ENCODE measurements at places on chromosomes 5 and 9.

GRCh38 chr5:74736759-74737158 lies 30.2 kb downstream of the GFM2 start:
- DNase-seq, result no peak

DNA sequence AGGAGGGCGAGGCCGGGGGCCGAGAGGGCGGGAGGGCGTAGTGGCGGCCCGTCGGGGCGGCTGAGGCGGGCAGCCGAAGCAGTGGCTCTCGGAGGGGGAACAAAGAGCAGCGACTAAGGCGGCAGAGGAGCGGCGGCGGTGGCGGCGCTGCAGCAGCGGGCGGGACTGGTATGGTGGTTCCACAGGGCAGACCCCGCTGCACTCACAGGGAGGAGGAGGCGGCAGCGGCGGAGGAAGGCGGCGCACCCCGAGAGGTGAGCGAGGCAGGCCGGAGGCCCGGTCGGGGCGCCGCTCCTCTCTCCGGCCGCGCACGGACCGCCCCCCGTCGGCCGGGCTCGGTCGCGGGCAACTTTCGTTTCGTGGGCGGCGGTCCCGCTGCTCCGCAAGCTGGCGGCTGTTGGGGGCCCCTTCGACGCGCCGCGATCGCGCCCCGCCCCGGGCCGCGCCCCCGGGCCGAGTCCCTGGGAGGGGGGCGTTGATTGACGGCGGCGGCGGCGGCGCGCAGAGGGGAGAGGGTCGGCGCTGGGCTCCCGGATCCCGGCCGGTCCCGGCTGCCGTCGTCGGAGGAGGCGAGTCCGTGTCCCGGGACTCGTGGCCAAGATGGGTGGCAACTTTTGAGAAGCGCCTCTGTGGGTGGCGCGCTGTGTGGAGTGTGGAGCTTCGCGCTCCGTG lies 467 bp downstream of the CNOT6 start:
- DNase-seq, result no peak

GRCh38 chr5:85545129-85545528 lies 1072.6 kb upstream of the COX7C start:
- DNase-seq, result no peak

DNA sequence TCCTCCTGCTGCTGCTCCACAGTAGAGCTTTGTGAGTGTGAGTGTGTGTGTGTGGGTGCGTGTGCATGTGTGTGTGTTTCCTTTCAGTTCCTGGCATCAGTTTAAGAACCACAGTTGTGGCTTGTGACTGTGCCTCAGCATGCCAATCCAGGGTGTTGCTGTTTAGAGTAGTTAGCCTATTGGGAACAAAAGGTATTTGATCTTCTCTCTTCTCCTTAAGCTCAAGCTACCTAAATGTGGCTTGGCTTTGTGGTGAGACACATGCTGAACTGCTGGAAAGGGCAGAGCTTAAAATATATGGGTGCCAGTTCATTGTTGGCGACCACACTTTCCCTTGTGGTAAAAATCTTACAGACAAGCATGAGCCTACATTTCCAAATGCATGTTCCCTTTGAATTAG lies 116.6 kb upstream of the BNC2 start:
- no peak for DNase-seq

DNA sequence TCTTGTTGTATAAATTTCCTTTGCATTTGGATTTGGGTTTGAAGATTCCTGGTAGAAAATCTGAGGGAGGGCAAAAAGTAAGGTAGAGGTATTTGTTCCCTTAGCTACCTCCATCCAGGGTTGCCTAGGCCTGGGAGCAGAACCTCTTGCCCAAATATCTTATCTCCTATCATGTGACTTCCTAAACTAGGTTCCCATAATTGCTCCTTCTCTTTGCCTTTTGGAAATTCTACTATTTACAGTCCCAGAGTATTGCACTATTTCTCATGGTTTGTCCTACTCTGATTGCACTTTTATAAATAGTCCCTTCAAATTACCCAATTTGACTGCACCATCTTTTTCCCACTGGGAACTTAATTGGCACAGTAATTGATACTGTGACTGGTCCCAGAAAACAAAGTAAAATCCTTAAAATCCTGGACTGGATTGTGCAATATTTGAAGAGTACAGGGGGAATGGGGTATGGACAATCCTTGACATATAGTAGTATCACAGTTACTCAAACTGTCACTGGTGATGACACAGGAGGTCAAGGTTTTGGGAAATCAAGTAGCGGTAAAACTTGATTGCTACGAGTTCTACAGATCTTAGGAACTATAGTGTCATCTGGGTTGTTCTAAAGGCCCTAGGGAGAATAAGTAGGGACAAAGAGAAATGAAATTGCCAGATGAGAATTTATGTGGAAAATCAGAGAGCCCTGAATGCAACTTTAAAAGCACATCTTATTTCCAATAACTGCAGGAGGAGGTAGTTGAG lies 31.5 kb upstream of the TMED7 start:
- DNase-seq, result no peak

DNA sequence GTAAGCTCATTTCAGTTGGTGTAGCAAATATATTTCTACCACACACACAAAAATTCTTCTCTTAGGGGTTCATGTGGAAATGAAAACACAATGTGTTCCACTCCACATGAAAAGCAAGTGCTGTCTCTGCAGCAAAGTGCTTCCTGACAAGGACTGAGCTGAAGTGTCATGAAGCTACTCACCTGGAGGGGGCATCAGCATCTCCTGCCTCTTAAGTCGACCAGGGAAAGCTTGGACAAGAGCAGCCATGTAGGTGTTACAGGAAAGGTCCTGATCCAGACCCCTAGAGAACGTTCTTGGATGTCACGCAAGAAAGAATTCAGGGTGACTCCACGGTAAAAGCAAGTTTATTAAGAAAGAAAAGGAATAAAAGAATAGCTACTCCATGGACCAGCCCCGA lies 62.8 kb downstream of the SV2C start:
- no peak for DNase-seq

- no peak for DNase-seq
Measured at GRCh38 chr5:143426437-143426991, 23.0 kb upstream of the NR3C1 start.

GRCh38 chr9:4815381-4815956 lies 22.7 kb downstream of the RCL1 start:
- DNase-seq, result no peak

DNA sequence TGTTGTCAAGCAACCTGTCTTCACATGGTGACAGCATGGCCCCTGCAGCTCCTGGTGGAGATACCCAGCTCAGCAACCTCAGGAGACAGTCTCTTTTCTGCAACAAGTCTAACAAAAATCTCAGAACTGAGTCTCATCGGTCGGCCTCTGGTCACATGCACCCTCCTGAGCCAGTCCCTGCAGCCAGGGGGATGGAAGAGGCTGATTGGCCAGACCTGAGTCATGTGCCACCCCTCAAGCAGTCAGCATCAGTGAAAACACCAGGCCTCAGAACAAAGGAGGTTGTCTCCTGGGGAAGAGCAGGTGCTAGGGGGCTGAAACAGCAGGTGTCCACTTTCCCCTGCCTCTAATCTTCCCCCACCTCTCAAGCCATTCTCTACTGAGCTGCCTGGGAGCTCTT lies 54.4 kb downstream of the SMIM23 start:
- DNase-seq, result no peak

DNA sequence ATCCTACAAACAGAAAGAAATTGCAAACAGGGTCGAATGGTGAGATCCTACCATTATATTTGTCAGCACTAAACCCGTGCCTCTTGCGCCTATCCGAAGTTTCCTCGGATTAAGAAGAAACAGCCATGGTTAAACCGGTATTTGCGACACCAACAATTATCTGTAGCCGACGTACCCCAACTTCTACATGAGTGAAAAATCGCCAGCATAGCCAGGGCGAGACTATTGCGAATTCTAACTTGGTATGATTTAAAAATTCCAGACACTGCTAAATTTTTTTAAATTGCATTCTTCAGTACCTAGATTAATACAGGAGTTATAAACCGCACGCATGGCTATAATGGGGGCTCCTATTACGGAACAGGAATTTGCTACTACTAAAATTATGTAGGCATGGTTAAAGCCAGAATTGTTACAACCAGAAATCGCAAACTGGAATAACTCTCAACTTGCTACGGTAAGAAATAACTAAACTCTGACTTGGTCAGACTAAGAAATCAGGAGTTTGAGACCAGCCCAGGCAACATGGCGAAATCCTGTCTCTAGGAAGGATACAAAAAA lies 25.3 kb upstream of the ANXA2R start:
- DNase-seq, result no peak

- no peak for DNase-seq
Measured at GRCh38 chr9:68530618-68531017, 10.1 kb downstream of the TMEM252 start.

GRCh38 chr5:69007726-69008368 lies 86.0 kb upstream of the SLC30A5 start:
- peak; percentile 72 for DNase-seq

- DNase-seq, result no peak
Measured at GRCh38 chr9:14165376-14166035, 148.4 kb downstream of the NFIB start.

- no peak for DNase-seq
Measured at GRCh38 chr5:135032999-135033861, 798 bp downstream of the PITX1 start.

- DNase-seq, result no peak
Measured at GRCh38 chr5:153756540-153756939, 266.1 kb downstream of the GRIA1 start.

DNA sequence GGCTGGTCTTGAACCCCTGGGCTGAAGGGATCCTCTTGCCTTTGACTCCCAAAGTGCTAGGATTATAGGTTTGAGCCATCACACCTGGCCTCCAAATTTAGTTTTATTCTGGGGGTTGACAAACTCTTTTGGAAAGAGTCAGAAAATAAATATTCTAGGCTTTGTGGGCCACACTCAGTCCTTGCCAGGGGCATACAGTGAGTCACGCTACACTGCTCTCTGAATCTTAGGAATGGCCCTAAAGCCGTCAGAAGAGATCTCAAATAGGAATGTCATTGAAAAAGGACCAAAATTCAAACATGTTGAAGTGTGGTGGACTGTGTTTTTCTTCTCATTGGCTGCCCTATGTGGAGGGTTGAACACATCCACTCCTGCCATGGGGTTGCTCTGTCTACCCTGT lies 127.7 kb upstream of the BASP1 start:
- DNase-seq, result no peak

- DNase-seq, result no peak
Measured at GRCh38 chr5:9115093-9115492, 430.8 kb downstream of the SEMA5A start.

DNA sequence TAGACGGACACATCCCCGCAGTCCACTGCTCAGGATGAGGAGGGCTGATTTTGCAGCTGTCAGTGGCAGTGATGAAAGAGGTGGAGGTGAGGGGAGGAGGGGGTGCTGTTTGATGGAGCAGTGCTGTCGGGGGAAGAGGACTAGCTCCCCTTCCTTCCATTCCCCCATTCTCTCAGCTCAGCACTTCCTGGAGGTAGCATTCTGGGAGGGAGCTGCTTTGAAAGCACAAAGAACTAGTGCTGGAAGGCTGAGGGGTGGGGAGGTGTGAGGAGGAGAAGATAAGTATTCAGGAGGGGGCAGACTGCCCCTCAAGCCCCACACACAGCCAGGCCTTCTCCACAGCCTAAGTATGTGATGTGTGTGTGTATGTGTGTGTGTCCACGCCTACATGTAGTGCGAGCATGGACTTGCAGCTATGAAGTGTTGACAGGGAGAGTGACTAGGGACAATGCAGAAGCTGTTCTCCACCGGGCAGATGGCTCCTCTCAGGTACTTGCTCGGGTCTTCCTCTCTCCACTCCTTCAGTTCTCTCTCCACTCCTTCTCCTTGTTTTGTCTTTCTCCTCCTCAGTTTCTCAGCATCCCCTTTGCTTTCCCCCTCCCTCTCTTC lies 65.5 kb upstream of the HSPA9 start:
- DNase-seq, result no peak

DNA sequence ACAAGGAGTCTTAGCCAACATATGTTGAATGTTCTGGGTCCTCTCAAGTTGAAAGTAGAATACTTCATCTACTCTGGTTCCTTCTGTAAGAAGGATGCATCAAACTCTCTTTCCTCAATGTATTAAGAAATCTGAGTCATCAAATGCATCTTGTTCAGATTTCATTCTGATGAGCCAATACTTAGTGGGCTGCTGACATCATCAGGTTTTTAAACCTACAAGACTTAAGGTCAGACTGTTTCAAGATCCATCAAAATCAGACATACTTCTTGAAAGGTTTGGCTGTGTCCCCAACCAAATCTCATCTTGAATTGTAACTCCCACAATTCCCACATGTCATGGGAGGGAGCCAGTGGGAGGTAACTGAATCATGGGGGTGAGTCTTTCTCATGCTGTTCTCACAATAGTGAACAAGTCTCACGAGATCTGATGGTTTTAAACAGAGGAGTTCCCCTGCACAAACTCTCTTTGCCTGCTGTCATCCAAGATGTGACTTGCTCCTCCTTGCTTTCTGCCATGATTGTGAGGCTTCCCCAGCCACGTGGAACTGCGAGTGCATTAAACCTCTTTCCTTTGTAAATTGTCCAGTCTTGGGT lies 168.8 kb downstream of the RAPGEF6 start:
- DNase-seq, result no peak

- DNase-seq, result no peak
Measured at GRCh38 chr5:127634007-127634406, 14.9 kb upstream of the CTXN3 start.

- DNase-seq, result no peak
Measured at GRCh38 chr9:118957585-118957984, 411.6 kb downstream of the BRINP1 start.

GRCh38 chr5:175709276-175709781 lies 51.5 kb downstream of the HRH2 start:
- DNase-seq, result no peak

- no peak for DNase-seq
Measured at GRCh38 chr5:31733371-31733770, 94.4 kb downstream of the PDZD2 start.

GRCh38 chr5:98999631-99000030 lies 70.8 kb upstream of the CHD1 start:
- DNase-seq, result no peak

- DNase-seq, result no peak
Measured at GRCh38 chr9:132721661-132722060, 51.4 kb downstream of the GTF3C4 start.

- DNase-seq, result no peak
Measured at GRCh38 chr5:14185326-14186058, 42.4 kb downstream of the TRIO start.

DNA sequence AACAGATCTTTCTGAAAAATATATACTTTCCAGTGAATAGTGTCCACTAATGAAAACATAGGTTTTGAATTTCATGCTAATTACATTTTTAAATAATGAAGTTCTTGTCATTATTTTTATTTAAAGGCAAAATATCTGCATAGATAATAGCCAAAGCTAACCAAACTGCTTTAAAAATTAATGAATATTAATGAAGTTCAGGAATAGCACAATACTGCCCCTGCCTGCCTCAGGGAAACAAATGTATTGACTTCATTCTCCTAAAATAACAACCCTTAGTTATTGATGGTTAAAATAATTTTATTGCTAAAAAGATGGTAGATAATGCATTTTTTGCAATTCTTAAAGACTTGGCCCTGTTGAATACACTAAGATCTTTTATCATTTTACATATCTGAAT lies 103.6 kb upstream of the SSBP2 start:
- DNase-seq, result no peak

GRCh38 chr5:174159327-174160114 lies 114.0 kb downstream of the NSG2 start:
- DNase-seq, result no peak
